Vagina (tissue), 2 donors: ENCODE measurements at places on chromosomes 1 and 21.

DNA sequence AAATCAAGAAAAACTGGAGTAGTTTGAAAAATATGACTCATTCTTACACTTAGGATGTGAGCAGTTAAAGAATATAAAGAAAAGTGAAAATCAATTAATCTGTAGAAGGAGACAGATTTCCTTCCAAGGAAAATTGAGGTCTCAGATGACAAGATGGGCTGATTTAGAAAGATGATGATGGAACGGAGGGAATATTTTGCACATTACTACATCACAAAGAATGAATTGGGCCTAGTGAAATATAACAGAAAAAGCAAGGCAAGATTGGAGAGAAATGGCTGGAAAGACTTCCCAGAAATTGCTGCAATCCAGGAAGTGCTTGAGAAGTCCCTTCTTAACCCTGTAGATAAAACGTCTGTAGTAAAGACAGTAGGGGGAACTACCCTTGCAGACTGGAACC is 169.1 kb upstream of the SYT6 start:
- DNase-seq = no peak

- DNase-seq = no peak
Measured at GRCh38 chr1:193102662-193103061, 2.6 kb downstream of the GLRX2 start.

GRCh38 chr21:14762734-14763694 is 216.9 kb upstream of the SAMSN1 start:
- DNase-seq = no peak

GRCh38 chr1:167601442-167602383 is 28.3 kb upstream of the RCSD1 start:
- DNase-seq = no peak

- no peak for DNase-seq
Measured at GRCh38 chr1:68868606-68869005, 371.7 kb upstream of the DEPDC1 start.

- no peak for DNase-seq
Measured at GRCh38 chr1:167567663-167568062, 14.1 kb upstream of the CREG1 start.

DNA sequence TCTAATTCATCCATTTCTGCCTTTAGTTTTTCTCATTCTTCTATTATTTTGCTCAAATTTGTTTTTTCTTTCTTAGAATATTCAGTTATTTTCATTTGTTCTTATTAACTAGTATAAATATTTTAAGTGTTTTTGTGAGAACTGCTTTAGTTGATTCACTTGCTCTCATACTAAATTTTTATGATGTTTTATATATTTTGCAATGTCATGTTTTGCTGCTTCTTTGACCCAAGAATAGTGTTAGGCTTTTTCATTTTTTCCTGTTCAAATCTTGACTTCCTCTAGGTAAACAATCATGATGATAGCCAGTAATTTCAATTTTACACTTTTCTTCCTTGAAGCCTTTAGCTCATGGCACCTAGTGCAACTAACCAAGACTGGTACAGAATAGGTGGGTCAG is 45.2 kb downstream of the MAN1A2 start:
- DNase-seq = no peak

DNA sequence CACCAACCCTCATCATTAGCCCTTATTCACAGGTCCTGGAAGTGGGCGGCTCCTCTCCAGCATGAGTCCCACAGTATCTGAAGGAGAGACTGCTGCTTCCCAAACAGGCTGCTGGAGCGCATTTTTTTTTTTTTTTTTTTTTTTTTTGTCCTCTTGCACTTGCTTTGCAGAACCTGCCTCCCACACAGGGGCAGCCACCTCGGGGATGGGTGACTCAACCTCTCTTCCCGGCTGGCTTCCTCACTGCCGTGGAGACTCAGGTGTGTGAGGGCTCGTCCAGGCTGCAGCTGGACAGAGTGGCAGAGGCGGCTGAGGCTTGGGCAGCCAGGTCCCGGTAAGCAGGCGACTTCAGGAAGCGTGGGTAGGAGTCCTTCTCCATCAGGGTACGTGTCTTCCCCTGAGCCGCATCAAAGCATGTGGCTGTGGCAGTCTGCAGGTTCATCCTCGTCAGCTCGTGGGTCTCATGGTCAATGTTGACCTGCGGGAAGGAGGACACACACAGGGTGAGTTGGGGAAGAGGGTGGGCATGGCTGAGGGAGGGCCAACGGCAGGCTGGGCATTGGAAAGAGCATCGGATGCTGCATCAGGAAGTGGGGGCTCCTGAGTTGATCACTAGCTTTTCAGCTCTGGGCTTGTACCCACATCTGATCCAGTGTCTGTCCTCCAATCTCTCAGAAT is 4.0 kb downstream of the RGS16 start:
- DNase-seq = no peak

DNA sequence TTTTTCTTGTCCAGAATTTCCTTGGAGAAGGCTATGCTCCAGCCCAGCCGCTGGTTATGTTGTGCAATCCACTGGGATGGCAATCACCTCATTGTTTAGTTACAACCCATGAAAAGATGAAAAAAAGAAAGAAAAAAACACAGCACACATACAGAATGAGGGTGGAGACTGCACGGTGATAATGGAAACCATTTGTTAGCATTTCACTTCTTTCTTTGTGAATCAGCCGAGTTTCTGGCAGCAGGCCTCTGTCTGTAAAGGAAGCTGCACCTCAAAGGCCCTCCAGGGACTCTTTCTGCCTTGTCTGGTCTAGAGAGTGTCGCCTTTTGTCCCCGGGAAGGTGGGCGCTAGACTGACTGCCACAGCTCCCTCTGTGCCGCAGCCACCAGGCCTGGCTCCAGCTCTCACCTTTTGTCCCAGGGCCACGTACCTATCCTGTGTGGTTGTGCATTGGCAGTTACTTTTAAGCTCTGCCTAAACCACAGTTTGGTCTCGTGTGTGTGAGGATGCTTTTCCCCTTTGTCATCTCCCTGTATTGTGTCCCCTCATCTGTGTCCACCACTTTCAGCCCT is 35.6 kb downstream of the NGF start:
- no peak for DNase-seq

- DNase-seq = no peak
Measured at GRCh38 chr1:40210511-40211204, 37.1 kb upstream of the TMCO2 start.

DNA sequence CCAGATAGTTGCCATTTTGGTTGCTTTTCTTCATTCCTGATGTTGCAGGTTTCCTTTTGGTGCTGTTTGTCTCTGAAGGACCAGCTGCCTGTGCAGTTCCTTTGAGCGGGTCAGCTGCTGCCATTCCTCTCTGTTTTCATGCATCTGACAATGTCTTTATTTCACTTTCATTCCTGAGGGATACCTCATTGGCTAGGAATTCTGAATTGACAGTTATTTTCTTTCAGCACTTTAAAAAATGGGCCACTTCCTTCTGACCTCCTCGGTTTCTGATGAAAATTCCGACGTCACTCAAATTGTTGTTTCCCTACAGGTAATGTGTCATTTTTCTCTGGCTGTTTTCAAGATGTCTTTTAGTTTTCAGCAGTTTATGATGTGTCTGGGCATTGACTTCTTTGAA is 24.8 kb downstream of the CCSAP start:
- DNase-seq = no peak

GRCh38 chr1:111190931-111191451 is 9.5 kb downstream of the DENND2D start:
- DNase-seq = no peak

DNA sequence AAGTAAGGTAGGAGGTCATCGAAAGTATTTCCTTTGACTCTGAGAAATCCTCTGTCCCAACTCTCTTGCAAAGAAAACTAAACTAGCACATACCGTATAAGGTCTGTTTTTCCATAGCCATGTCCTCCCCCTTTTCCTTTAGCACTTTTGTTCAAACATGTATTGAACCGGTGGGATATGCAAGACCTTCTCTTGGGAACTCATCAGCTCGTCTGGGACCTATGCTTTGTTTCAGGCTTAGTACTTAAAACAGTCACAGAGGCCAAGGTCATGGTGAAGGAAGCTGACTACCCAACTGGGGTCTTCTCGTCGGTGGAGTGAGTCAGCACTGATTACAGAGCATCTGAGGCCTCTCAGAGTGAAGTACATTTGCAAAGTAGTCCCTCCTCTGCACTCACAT is 185.0 kb downstream of the ZBTB18 start:
- no peak for DNase-seq

DNA sequence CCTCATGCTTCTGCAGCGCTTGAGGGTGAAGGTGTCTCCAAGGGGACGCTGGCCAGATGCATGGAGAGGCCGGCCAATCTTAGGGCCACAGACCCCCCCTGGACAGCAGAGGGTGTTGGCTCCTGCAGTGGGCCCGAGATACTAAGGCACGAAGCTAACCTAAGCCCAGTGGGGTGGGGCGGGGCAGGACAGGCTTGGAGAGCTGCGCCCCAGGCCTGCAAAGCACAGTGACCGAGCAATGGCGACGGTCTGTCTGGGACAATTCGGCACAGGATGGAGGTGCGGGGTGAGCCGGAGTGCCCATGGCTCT is 1.3 kb downstream of the FNDC10 start:
- DNase-seq = no peak

DNA sequence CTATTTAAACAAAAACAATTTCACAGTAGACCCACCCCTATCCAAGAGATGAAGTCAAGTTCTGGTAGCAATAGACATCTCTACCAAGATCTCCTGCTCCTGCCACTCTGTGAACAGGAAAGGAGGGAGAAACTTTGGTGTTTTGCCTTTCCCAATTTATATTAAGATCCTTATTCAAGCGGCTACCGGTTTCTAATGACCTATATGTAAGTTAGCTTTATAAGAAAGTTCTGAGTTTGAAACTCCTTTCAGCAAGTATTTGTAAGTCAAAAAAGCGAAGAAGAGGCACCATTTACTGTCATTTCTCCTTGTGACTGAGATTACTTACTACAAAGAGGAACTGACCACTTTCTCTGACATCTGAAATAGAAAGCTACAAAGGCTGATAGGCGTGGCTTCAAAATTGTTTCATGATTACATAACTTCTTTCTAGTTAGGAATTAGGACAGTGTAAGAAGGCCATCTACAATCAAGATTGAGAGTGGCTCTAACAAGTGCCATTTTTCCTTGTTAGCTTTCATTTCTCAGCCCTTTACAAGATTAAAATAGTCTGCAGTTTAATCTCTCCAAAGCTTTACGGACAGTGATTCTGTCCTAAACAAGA is at the start of gene MNDA:
TSS of gene MNDA (plus strand) at position 448 of the 604 bp plus-strand sequence. CDS start 10,803 bp downstream, outside the sequence.
- no peak for DNase-seq
